ENCODE measurements at places on chromosomes 4 and X.

DNA sequence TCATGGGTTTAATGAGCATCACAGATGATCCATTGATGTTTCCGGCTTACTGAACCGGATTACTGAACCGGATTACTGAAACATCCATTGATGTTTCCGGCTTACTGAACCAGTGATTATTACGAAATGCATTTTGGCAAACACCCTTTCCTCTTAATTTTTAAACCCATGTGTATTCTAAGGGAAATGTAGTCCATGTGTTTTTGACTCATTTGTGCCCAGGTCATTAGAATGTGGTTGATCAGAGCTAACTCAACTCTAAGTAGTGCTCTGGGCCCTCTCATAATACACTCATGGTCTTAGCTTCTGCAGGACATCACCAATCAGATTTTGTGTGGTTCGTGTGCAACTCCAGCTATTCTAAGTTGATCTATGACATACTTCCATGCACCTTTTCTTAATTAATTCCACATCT is 141.6 kb downstream of the SPATA18 start:
- no peak for DNase-seq

DNA sequence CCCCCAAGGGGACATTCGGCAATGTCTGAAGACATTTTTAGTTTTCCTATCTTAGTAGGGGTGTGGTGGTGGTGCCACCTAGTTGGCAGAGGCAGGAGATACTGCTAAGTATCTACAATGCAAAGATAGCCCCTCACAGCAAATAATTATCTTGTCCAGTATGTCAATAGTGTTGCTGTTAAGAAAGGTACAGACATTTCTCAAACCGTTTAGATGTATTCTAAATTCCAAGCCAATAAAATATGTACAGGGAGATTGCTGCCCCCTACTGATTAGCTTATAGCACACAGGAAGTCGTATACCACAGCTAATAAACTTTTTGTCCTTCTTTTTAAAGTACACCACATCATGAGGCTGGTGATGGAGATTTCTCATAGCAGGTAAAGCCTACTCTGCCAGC is 260.5 kb downstream of the TMA16 start:
- DNase-seq = peak; percentile 3

- no peak for DNase-seq
Measured at GRCh38 chrX:134469486-134469885, 9.5 kb downstream of the HPRT1 start.

DNA sequence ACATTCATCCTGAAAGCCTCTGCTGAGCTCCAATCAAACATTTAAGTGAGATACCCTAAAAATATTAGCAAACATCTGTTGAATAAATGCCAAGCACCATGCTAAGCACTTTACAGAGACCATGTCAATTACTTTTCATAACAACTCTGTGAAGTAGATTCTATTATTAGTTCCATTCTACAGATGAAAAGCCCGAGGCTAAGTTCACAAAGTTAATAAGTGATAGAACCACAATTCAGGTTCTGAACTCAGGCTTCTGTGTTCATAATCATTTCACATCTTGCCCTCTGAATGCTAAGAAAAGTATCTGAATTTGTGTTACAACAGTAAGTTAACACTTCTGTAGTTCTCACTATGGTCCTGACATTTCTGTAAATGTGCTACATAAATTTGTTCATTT is 27.4 kb downstream of the SEL1L3 start:
- DNase-seq = no peak

DNA sequence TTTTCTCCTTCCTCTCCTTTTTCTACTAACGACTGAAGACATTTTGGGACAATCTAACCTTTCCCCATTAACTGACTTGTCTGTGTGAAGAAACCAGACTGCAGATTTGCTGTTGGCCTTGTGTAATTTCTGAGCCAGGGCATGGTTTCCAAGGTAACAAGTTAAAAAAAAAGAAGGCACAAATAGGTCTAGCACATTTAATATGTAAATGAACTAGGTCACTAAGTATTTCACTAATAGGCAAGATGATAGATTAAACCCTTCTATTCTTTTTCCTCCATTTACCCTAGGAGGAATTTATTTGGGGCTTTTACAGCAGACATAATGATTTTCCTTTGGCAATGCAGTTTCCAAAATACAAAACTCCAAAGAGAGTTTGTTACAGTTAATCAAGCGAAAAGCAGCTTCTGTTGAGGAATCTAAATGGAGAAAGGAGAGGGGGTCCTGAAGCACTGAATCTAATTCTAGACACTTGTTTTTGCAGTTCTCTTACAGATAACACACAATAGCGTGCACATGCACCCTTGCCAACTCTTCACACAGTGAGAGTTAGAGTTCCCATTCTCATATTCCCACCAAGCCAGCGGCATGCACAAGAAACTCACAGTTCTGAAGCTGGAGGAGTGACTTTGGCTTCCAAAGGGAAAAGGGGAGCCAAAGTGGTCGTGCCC is 72.0 kb downstream of the TSPAN5 start:
- peak; percentile 78 for DNase-seq

Data from cerebellar cortex (tissue), 1 donor.